Inflammatory macrophage treated with lipopolysaccharide for 4 hours (primary cell): ENCODE measurements at places on chromosomes 2 and 18.
A peak's percentile ranks its signal among the peaks of the same experiment; 100 is the strongest.

DNA sequence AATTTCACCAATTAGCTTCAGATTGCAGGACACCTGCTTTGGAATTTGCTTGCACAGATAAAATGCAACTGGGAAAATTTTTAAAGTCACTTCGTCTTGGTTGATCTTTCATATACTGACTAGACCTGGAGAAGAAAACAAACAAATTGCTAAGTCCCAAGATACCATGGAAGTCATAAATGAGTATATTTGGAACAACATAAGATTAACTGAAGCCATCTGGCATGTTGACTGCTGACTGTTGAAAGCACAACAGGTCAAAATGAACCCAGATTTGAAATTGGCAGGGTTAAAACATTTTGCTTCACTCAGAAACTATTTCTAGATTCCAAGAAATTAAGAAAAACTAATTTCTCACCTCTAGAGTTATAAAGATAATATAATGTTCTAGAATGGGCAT, 470.7 kb downstream of the LPIN1 start:
- no peak for DNase-seq

GRCh38 chr2:69789175-69789721, 40.2 kb upstream of the GMCL1 start:
- no peak for DNase-seq

GRCh38 chr2:72696559-72696958, 129.3 kb downstream of the EXOC6B start:
- no peak for DNase-seq

GRCh38 chr2:173090276-173090877, 14.7 kb downstream of the MAP3K20 start:
- DNase-seq, result no peak

DNA sequence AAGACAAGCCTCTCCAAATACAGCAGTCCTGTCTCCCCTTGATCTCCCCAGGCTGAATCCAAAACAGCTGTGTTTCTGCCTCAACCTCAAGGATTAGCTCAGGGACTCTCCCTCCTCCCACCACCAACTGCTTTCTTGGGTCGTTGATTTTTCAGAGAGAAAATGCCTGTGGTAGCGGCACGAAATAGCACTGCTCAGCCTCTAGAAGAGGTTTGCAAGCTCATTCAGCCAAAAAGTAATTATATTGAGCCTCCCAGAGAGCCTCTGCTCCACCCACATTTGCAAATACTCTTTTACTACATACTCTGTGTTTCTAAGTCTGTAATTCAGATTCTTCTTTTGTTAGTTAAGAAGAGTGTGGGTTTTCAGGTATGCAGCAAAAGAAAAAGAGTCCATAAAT, 396.4 kb upstream of the TNP1 start:
- no peak for DNase-seq

GRCh38 chr2:39452396-39452795, 15.3 kb upstream of the MAP4K3 start:
- no peak for DNase-seq

- DNase-seq, result no peak
These were observed 113.9 kb downstream of the ANKRD44 start for GRCh38 chr2:197196541-197197180.

- no peak for DNase-seq
These were observed 145.2 kb downstream of the PRPF40A start for GRCh38 chr2:152572031-152572430.

DNA sequence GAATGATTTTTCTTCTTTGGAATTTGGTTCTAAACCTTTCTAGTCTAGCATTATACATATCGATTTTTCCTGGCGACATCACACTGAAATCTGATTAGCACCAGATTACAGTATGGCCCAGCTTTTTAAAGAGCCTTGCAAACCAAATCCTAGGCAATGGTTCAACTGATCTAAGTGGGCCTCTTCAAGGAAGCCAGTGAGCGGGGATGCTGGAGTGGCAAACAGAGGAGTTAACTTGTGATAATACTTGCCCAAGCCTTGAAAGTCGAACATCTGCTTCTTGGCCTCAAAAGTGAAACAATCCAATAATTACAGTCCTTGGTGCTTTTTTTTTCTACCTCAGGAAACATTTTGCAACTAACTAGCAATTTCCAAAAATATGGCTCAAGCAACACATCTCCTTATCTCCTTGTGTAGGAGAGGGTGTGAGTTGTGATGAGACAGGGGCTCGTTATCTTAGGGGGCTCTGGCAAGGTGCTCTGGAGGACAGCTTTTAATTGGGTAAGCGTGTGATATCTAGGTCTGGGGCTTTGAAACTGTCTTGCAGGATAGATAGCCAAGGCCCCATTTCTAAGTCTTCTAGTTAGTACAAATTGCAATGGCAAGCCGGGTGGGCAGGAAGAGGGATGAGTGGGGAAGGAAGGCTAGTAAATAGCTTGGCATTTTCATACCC, 240.2 kb upstream of the CCDC68 start:
- DNase-seq, result no peak

- no peak for DNase-seq
These were observed 44.6 kb downstream of the HEATR5B start for GRCh38 chr2:37039580-37039979.

- DNase-seq, result peak; percentile 86
These were observed 69.9 kb upstream of the MCFD2 start for GRCh38 chr2:46985512-46985911.

DNA sequence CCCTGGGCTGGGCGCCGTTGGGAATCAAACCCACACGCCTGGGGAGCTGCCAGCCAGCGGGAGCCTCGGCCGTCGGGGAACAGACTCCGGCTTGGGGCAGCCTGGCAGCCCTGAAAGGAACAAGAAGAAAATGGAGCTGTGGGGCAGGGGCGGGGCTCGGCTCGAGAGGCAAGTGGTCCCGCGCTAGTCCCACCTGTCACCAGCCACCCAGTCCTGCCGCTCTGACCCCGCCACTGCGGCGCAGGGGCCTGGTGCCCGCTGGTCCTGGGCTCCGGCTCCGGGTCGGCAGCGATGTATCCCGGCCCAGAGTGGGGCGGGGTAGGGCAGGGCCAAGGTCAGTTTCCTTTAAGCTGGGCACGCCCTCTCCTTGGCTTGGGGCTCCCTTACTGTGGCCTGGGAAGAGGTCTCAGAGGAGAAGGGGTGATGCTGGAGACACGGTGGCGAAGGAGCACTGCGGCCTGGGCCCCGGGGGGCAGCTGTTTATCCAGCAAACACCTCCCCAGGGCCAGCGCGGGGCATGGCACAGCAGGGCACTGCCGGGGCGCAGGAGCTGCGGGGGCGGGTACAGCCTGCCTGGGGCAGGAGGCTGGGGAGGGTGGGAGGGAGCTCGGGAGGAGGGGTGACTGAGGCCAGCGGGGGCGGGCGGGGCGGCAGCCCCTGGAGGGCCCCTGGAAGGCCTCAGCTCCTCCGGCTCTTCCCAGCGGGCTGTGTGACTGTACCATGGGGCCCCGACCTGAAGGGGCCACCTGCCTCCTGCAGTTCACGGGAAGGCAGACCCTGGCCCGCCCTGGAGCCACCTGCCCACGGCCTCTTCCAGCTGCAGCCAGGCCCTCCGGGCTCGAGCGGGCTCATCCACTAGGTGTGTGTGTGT, 15.6 kb downstream of the ODC1 start:
- peak; percentile 36 for DNase-seq

- no peak for DNase-seq
These were observed 214.5 kb downstream of the DSEL start for GRCh38 chr18:67302043-67302442.

DNA sequence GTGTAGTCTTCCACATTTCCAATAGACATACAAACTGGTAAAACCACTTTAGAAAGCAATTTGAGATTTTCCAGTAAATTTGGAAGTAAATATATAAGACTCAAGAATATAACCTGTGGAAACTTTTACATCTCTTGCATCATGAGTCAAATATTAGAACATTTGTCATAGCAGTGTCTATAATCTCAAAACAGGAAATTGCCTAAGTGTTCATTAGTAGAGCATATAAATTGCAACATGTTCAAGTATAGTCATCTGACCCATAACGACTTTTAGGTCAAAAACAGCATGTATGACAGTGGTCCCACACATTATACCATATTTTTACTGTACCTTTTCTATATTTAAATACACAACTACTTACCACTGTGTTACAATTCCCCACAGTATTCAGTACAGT, 555.9 kb upstream of the VRK2 start:
- peak; percentile 80 for DNase-seq

GRCh38 chr18:79746730-79747129, 51.0 kb upstream of the KCNG2 start:
- DNase-seq, result no peak

GRCh38 chr2:30382995-30383394, 64.1 kb upstream of the LCLAT1 start:
- no peak for DNase-seq

DNA sequence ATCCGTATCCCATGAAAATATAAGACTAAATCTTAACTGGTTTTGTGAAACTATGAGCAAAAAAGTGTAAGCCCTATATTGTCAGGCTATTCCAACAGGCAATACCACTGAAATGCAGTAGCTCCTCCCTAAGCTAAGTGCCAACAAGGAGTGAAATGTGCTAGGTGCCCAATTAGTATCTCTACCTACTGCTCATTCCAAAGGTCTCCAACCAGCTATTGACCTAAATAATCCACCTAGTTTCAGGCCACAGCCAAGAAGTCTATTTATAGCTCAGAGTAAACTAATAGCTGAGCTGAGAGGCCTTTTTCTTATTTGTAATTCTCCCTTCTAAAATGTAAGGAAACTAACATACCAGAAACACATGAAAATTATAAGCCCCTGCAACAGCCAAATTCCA, 482.2 kb downstream of the DCC start:
- no peak for DNase-seq

DNA sequence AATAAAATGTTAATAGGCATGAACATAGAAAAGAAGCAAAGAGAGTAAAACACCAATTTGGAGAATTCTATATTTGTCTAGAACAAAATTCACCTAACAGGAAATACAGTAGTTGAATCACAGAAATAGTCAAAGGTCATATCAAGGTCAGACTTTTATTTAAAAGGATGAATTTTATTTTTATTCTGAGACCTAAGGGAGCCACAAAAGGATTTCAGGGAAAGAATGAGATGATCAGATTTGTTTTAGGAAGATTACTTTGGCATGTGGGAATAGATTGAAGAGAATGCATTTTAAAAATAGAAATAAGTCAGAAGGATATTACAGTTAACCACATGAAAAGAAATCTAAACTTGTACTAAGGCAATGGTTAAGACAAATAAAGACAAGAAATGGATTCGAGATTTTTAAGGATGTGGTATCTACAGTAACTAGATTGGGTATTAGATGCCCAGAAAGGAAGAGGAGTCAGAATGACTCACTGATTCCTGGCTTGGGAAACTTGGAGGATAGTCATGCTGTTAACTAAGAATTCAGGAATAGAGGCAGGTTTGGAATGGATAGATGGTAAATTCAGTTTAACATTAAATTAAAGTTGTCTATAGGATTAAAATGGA, 56.0 kb downstream of the METTL4 start:
- peak; percentile 31 for DNase-seq

GRCh38 chr18:7221424-7222155, 9.3 kb upstream of the LRRC30 start:
- peak; percentile 42 for DNase-seq

DNA sequence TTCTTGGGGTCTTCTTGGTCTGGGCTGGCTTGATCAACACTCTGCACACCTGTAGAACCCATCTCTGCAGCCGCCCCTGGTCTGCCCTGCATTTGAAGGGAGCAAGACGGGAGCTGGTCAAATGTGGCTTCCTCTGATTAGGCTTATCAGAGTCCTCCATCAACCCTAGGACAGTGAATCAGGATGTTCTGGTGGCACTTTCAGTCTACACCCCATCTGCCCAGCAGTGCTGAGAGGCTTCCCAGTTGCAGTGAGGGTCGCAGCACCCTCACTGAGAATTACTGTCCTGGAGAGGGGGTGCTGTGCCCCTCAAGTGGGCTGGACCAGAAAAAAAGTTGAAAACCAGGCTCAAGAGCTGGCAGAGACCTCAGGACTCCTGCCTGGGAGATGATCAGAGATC, 152.9 kb downstream of the DYSF start:
- DNase-seq, result no peak

- no peak for DNase-seq
These were observed at the start of gene PTH2R for GRCh38 chr2:208406474-208407451. Gene PTH2R, plus strand, starts transcription at chr2:208406792. Its CDS starts 252 bp downstream, at chr2:208407044.

GRCh38 chr18:3172097-3172496, 47.7 kb downstream of the MYOM1 start:
- peak; percentile 62 for DNase-seq

- no peak for DNase-seq
These were observed 3.9 kb downstream of the HOXD8 start for GRCh38 chr2:176133389-176133788.

- DNase-seq, result no peak
These were observed 115.4 kb upstream of the PKDCC start for GRCh38 chr2:41932241-41933045.

- peak; percentile 74 for DNase-seq
These were observed 308.3 kb upstream of the SLC8A1 start for GRCh38 chr2:40760071-40760666.

DNA sequence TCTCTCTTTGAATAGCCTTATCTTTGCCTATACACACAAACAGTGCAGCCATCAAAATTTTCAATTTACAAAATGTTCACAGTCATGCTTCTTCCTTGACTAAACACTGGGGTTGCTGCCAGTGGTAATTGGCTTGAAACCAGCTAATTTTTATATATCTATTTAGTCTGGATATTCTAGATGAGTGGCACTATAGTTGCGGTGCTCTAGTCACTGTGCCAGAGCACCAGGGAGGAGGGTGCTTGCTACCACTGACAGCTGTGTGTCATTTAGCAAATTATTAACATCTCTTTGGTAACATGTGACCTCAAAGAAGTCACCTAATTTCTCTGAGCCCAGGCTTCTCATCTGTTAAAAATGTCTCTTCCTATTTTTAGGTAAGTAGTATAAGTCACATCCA, 130.4 kb downstream of the MEIS1 start:
- DNase-seq, result no peak

GRCh38 chr2:36912695-36913094, 53.6 kb downstream of the STRN start:
- no peak for DNase-seq

DNA sequence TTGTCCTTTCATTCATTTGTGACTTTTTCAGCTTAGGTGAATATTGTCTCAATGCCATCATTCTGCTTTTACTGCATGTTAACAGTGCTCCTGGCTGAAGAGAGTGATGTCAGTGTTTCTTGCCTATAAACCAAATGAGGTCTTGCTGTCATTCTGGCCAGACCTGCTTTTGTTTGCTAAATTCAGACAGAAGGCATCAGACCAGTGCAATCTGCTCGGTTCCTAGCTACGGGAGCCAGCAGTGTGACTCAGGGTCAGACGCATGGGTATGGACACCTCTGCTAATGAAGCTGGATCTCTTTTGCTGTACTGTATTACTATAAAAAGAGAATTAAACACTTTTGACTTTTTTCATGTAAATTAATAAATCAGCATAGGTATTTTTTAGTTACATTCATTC, 178.9 kb downstream of the TMEM182 start:
- no peak for DNase-seq

DNA sequence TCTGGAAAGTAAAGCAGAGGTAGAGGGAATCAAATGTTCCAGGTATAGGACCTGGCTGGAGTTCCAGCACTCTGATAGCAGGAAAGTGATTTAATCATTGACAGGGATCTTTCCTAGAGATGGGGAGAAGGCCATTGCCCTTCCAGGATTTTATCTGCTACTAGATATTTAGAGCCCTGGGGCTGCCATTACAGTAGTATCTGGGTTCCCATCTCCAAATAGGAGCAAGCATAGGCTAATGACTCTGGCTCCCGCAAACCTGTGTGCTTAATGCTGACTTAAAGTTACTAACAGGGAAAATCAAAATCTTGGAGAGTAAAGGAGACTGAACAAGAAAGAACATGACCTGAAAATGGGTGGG, 297.6 kb upstream of the CCDC68 start:
- DNase-seq, result no peak

- no peak for DNase-seq
These were observed 264.8 kb downstream of the C1D start for GRCh38 chr2:67797801-67798540.

GRCh38 chr2:110853516-110853915, 121.1 kb downstream of the ACOXL start:
- peak; percentile 44 for DNase-seq
